Transverse colon (tissue), 4 donors: ENCODE measurements at places on chromosomes 5 and 9. TPM values are rescaled to one million over a fixed set of nuclear protein-coding genes. Genes with fewer than 3 reads are reported as not detected.

ARHGEF28 gene
- total RNA-seq: 18.7 TPM

CD274 gene
- total RNA-seq: 2.9 TPM

FGF18 gene
- total RNA-seq: 0.14 TPM

SPAG8 gene
- not detected for total RNA-seq

MEGF9 gene
- total RNA-seq: 6.7 TPM

SV2C gene
- 0.41 TPM for total RNA-seq

SPINK1 gene
- not detected for total RNA-seq

CCDC187 gene
- total RNA-seq: 1.1 TPM

DNA sequence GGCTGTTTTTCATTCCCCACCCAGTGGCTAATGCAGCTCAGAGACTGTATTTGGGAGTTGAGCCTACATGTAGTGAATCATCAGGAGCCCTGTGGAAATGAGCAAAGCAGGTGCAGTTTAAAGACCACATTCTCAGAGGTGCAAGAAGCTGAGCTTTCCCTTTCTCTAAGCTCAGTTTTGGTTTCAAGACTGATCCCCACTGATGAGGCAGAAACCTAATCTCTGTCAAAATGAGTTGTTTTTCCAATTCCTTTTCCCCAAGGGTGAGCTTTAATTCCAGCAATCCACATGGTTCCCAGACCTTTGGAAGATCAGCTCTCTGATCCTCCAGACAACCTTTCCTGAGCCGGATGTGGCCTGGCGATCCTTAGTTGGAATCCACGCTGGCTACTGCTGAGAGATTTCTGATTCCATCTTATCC lies 420.5 kb downstream of the EBF1 start:
- no peak for DNase-seq

GRCh38 chr5:54579591-54580295 lies 62.2 kb downstream of the SNX18 start:
- no peak for DNase-seq

GRCh38 chr5:115962565-115963402 lies 509 bp downstream of the LVRN start:
- DNase-seq: peak; percentile 7

DNA sequence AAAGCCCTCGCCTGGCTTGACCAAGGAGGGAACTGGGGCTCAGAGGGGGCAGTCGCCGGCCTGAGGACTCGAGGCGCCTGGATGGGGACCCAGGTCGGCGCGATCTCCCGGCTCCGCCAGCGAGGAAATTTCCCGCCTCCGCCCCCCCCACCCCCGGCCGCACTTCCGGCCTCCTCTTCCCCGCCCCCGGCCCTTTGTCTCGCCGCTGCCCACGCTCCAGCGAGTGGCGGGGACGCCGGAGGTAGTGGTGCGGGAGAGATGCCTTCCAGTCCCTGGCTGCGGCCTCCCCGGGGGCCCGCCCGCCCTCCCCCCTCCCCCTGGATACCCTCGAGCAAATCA lies 448 bp upstream of the GPRIN1 start:
- DNase-seq: no peak

DNA sequence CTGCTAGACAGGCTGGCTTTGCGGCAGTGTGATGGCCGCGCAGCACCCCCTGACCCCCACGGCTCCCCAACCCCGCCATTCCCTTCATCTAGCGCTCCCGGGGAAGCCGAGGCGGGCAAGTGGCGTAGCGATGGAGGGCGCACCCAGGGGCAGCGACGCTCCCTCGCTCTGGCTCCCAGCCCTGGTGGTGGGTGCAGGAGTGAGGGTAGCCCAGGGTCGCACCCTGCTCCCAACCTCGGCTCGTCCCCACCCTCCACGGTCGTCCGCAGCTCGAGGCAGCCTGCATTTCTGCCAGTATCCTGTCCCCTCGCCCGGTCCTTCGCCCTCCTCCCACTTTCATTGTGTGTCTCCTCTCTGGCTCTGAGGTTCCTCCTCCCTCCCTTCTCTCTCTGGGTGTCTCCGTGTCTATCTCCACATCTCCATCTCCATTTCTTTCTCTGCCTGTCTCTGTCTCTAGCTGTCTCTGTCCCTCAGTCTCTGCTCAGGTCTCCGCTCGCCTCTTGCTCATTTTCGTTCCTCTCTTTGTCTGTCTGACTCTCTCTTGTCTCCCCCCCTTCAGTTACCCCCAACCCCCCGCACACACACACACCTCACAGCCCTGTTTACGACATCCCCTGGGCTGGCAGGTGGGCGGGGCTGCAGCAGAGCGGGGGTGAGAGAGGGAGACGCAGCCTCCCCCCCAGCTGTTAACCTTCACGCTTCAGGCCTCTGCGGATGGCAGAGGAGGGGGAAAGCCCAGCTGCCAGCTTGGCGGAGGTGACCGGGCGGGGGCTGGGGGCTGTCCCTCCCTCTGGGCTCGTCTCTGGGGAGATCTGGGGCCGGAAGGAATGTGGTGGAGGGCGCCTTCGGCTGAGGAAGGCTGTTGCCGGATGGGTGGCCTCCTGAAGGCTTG lies 48.7 kb upstream of the PSD2 start:
- peak; percentile 46 for DNase-seq

GRCh38 chr9:23962101-23962500 lies 136.1 kb upstream of the ELAVL2 start:
- no peak for DNase-seq

DNA sequence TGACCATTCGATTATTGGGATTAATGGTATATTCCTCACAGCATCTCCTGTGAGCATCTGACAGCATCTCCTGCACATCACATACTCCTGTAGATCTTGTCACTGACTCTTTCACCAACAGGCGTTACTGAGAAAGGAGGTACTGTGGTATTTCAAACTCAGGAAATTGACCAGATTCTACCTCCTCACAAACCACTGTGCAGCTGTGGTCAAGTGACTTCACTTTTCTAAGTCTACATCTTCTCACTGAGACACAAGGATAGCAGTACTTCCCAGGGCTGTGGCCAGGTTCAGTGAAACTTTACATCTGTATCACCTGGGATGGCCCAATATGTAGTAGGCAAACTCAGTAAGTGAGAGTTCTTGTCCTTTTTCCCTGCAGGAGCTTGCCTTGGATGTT lies 332.3 kb upstream of the ADAMTSL1 start:
- no peak for DNase-seq

- DNase-seq: no peak
These were observed 94.6 kb downstream of the SEMA6A start for GRCh38 chr5:116479776-116480675.

DNA sequence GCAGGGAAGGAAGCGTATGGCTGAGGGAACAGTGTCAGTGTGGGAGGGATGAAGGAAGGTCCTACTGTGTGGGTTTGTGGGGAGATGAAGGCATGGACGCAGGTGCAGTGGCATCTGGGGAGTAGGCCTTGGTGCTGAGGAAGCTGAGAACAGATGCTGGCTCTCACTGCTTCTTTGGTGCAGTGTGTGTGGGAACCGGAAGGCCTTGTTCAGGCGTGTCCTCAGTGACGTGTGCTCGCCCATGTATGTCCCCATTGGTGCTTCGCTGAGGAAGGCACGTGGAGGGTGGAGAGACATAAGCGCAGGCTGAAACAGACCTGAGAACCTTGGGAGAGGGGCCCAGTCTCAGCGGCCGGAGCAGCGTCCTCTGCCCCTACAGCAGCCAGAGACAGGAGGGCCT lies 18.7 kb downstream of the ADAMTS13 start:
- DNase-seq: no peak

- DNase-seq: no peak
These were observed 269.6 kb downstream of the ARL15 start for GRCh38 chr5:54040804-54041203.

DNA sequence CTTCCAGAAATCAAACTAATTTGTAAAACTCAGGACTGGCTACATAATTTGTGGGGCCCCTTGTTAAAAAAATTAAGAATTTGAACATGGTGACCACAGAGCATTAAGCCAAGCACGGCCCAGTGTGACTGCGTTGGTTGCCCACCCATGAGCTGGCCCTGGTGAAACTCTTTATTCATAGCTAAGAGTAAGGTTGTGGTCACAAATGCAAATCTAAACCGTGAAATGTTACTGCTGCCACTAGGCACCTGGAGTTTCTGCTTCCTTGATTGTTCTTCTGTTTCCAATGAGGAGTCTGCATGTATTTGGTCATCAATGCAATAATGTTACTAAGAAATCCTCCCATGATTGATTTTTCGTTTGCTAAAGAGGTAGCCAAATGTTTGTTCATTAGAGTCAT lies 4.2 kb downstream of the GCNT1 start:
- DNase-seq: no peak

GRCh38 chr9:130327781-130328348 lies 62.3 kb downstream of the HMCN2 start:
- DNase-seq: peak; percentile 47

- DNase-seq: peak; percentile 76
These were observed 31.1 kb upstream of the ADAMTSL1 start for GRCh38 chr9:18442629-18443491.

DNA sequence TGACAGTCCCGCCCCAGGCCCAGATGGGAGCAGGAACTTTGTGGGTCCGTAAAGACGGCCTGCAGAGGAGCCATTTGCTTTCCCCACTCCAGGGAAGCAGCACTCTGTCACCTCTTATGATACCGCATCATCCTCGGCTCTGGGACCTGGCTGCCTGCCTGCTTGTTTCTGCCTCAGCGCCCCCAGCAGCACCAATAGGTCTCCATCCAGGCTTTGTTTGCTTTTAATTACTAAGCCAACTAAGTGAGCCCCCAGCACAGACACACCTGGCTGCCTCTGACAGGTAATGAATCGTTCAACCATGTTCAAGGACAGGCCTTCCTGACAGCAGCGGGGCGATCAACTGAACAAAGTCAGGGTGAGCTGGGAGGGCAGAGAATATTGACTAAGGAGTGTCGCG lies 141.4 kb downstream of the C5orf15 start:
- DNase-seq: no peak

- DNase-seq: no peak
These were observed 133.7 kb downstream of the KIF4B start for GRCh38 chr5:155147222-155147621.

DNA sequence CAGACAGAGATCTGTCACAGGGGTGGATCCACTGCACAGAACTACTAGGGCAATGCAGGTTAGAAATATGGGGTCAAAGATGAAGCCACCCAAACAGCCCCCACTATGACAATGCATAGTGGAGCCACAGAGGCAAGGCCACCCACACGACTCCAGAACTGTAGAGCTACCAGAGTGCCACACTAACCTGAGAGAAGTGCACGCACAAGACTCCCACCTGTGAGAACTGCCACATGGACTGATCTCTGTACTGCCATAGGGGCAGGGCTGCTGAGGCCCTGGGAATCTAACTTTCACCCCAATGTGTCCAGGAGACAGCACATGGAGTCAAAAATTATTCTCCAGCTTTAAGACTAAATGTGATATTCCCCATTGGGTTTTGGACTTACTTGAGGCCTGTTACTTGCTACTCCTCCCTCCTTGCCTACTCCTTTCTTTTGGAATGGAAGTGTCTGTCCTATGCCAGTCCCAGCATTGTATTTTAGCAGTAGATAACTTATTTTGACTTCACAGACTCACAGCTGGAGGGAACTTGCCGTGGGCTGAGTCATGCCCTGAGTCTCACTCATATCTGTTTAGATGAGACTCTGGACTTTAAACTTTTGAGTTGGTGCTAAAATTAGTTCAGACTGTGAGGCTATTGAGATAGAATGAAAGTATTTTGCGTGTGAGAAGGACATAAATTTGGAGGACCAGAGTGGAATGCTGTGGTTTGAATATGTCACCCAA lies 853.3 kb downstream of the MAT2B start:
- no peak for DNase-seq

DNA sequence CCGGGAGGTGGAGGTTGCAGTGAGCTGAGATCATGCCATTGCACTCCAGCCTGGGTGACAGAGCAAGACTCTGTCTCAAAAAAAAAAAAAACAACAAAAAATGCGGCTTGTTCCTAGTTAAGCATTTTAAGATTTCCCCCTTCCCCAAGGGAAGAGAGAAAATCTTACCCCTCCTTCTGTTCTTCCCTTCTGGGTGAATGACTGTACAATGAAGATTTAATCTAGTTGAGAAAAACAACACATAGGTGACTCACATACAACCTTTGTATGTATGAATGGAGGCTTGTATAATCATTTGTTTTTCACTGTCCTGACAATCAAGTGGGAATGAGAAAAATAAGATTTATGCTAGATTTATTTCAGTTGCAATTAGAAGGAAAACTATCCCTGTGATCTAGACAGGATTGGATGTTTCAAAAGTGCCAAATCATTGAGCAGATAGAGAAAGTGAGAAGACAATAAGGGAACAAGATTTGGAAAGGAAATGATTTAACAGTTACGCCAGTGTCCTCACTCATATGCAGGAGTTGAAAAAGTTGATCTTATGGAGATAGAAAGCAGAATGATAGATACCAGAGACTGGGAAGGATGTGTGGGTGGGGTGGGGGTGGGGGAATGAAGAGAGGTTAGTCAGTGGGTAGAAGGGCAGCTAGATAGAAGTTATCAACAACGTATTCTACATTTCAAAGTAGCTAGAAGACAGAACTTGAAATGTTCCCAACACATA lies 16.7 kb downstream of the GDA start:
- no peak for DNase-seq

GRCh38 chr5:60488466-60489130 lies 211.4 kb downstream of the DEPDC1B start:
- DNase-seq: no peak

- DNase-seq: no peak
These were observed 4.1 kb downstream of the KLF9 start for GRCh38 chr9:70410368-70410767.

- DNase-seq: no peak
These were observed 190.1 kb upstream of the DMRT1 start for GRCh38 chr9:651371-651770.

DNA sequence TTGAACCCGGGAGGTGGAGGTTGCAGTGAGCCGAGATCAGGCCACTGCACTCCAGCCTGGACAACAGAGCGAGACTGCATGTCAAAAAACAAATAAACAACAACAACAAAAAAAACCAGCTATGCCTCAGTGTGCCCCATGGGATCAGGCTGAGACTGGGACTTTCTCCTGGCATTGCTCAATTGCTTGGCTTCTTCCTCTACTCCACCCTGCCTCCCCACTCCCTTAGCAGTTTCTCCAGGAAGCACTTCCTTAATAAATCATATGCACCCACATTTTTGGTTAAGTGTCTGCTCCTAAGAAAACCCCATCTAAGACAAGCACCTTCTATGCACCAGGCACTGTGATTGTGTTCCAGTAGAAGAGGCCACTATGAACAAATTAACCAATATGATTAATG lies 41.0 kb upstream of the TMEM252 start:
- no peak for DNase-seq

- peak; percentile 58 for DNase-seq
These were observed 28.3 kb upstream of the CRB2 start for GRCh38 chr9:123327697-123328100.
